Caki2 (cell line): ENCODE measurements at places on chromosomes 2 and 18. TPM values are rescaled to one million over a fixed set of nuclear protein-coding genes. Genes with fewer than 3 reads are reported as not detected.

GRCh38 chr2:24315669-24316068 lies 44.7 kb downstream of the ITSN2 start:
- peak; percentile 10 for DNase-seq

DNA sequence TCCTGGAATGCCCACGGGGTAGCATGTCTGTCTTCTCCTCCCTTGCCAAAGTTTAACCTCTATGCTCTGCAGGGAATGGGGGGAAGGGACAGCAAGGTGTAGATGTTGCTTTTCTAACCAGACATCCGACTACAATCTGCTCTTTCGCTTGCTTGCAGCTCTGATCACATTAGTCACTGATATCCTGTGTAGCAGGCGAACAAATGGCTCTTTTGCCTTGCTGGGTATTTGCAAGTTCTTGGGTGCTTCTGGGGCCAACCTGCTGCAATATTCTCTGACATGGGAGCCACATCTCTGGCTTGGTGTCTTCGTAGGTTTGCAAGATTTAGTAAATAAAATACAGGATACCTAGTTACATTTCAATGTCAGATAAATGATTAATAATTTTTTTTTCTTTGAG lies 190.0 kb downstream of the ASB1 start:
- DNase-seq: no peak

- no peak for DNase-seq
These were observed 78.8 kb upstream of the DTNA start for GRCh38 chr18:34631093-34631966.

DNA sequence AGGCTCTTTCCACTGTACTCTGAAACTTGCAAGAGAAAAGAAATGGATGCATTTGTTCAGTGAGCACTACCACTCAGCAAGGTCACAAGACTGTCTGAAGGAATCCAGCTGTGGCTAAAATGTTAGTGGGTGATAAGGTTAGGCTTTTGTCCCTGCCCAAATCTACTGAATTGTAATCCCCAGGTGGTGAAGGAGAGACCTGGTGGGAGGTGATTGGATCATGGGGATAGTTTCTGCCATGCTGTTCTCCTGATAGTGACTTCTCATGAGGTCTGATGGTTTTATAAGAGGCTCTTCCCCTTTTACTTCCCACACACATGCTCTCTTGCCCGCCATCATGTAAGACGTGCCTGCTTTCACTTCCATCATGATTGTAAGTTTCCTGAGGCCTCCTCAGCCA lies 68.2 kb downstream of the ZNF385B start:
- DNase-seq: no peak

The DUSP2 gene
- 6.1 and 7.4 TPM in 2 replicates for total RNA-seq

The TRIM43 gene
- not detected in 2 replicates for total RNA-seq

The TNFRSF11A gene
- total RNA-seq: 1.3 and 4.3 TPM in 2 replicates
